ENCODE measurements at places on chromosomes 4 and X.
A peak's percentile ranks its signal among the peaks of the same experiment; 100 is the strongest.

DNA sequence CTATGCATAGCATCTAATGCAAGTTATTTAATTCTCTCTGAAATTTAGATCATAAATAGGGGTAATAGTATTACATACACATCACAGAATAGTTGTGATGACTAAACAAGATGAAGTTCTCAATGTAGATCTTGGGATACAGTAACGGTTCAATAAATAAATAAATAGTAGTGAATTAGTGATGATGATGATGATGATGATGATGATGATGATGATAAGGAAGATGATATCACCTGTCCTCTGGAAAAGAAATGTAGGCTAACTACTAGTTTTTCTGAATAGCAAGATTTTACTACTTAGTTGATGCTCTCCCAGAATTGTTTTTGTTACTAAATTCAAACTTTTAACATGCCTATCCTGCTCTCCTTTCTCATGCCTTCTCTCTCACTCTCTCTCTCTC lies 30.3 kb downstream of the SH3BGRL start:
- DNase-seq = no peak

DNA sequence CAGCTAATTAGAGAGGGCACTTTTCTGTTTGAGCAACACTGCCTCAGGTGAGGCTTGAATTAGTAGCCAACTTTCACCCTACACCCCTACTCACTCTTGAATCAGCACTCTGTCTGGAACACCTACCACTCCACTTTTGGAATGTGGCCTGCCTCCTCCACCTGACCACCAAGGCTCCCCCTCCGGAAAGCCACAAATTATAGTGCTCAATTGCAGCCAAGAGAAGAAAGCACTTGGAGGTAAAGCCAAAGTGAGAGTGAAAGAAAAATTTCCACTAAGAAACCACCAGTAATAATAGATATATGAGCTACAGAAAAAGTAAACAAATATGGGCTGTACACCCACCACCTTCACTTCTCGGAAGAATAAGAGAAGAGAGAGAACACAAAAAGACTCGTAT lies 41.1 kb downstream of the PPP3CA start:
- no peak for DNase-seq

DNA sequence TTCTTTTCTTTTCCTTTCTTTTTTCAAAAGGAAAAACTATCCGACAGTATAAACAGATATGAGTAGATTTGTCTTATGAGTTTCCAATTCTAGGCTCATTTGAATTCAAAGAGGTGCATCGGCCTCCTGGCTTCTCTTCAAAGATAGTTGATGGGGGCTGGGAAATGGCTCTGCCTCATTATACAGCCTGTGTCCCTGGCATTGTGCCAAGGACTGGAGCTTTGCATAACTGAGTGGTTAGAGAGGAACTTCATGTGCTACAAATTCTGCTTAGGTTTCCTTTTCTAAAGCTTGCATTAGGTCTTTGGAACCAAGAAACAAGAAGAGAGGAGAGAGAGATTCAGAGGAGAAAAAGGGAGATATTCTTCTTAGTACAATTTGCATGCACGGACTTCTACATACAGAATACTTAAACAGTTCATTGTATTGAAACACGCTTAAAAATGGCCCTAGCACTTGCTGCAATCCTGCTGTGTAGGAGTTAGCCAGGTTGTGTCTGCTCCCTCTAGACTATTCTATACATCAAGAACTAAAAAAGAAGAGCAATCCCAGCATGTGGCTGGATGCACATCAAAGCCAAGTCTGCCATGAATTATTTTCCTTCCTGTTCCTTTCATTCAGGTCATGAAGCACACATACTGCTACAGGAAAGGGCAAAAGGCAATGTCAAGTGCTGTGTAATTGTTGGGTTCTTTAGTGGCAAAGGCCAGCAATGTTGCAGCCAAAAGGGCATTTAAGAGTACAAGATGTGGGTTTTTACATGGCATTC lies 70.9 kb downstream of the INTS12 start:
- DNase-seq = peak; percentile 20

DNA sequence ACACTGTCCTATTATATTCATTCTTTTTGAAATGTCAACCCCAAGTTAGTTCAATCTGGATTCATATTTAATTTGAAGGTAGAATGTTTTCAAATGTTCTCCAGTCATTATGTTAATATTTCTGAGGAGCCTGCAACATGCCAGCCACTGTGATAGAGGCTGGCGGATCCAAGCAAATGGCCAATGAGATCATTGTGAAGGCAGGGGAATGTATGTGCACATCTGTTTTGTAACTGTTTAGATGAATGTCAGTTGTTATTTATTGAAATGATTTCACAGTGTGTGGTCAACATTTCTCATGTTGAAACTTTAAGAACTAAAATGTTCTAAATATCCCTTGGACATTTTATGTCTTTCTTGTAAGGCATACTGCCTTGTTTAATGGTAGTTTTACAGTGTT lies 1.6 kb downstream of the CXCL1 start:
- no peak for DNase-seq

DNA sequence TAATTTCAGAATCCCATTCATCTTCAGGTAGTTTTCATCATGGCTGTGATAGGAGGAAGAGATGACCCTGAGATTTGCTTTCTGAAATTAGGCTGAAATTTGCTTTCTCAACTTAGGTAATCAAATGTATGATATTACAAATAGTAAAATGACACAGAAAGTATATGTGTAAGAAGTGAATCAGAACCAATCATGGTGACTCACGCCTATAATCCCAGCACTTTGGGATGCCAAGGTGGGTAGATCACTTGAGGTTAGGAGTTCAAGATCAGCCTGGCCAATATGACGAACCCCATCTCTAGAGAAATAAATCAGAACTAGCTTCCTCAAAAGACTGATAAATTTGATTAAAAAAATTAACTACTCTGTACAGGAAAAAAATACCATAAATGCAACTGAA lies 555.4 kb downstream of the STPG2 start:
- DNase-seq = no peak

DNA sequence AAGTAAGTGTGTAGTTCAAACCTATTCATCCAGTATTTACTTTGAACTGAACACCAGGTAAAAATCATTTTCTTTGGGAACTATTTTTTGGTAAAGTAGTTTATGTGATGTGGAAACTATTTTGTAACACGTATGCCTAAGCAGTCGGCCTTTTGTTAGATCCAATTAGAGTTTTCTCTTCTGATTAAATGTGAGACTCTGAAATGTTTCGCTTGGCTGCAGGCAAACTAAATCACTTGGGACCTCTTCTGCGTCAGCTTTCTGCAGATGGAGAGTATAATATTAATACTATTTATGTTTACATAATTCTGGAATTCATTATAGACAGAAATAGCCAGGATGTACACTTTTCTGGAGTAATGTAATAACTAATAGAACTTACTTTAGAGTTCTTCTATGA lies 46.9 kb downstream of the BMPR1B start:
- DNase-seq = no peak

- no peak for DNase-seq
Measured at GRCh38 chrX:9352243-9352642, 112.6 kb upstream of the TBL1X start.

DNA sequence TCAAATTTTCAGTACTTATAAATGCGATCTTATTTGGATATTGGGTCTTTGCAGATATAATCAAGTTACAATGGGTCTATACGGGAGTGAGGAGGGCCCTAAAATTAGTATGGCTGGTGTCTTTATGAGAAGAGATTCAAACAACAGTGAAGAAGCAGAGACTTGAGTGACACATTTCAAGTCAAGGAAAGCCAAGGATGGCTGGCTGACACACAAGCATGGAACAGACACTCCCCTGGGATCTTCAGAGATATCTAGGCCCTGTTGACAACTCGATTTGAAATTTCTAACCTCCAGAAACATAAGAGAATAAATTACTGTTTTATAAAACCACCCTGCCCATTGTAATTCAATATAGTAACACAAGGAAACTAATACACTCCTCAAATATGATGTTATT lies 1886.0 kb upstream of the PCDH7 start:
- DNase-seq = no peak

DNA sequence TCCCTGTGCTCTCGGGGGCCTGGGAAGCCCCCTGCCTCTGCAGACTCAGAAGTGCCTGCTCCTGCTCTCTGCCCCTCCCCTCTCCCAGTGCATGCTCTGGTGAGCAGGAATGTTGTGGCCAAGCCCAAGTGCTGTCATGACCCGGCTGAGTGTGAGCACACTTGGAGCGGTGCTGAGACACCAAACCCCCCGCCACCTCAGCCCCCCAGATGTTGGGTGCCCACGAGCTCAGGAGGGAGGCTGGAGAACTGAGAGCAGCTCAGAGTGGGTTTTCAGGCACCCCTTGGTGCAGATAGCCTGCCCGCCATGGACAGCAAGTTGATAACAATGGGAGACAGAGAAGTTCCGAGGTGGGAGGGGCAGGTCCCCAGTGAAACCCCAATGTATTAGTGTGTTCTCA lies 477.4 kb downstream of the ACTRT1 start:
- no peak for DNase-seq

GRCh38 chr4:89254847-89255246 lies 52.8 kb downstream of the GPRIN3 start:
- peak; percentile 60 for DNase-seq

- DNase-seq = no peak
Measured at GRCh38 chr4:90979556-90979955, 852.4 kb downstream of the CCSER1 start.

DNA sequence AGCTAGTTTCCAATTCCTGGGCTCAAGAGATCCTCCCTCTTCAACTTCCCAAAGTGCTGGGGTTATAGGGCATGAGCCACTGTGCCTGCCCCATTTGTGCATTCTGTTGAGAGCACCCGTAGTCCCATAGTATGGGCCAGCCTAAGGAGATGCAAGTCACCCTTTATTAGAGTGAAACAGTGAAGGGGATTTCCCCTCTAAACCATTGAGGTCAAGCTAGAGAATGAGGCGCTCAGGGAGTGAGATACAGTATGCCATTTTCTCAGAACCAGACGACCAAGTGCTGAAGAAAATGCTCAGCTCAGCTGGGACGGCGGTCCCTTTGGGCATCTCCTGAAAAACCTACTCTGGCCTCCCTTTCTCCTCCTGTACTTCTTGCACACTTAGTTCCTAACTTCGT lies 18.7 kb downstream of the RNF4 start:
- DNase-seq = no peak

DNA sequence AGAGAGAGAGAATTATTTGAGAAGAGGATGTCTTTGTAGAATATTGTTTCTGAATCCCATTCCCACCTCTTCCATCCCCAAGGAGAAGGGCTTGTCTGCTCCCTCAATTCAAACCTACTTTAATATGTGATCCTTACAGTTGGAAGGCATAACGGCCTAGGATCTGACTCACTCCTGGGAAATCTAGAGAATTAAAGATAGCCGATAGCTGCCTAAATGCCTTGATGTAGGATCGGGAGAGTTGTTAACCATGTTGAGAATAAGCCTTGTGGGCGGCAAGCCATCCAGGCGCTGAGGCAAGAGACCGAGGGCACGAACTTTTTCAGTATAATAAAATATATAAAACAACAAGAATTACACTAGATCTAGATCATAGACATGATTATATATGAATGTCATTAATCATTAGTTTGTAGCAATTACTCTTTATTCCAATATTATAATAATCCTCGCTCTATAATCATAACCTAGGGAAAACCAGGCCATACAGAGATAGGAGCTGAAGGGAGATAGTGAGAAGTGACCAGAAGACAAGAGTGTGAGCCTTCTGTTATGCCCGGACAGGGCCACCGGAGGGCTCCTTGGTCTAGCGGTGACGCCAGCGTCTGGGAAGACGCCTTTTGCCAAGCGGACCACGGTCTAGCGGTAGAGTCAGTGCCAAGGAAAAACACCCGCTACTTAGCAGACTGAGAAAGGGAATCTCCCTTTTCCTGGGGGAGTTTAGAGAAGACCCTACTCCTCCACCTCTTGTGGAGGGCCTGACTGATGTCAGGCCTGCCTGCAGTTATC lies 13.5 kb downstream of the EMCN start:
- no peak for DNase-seq

DNA sequence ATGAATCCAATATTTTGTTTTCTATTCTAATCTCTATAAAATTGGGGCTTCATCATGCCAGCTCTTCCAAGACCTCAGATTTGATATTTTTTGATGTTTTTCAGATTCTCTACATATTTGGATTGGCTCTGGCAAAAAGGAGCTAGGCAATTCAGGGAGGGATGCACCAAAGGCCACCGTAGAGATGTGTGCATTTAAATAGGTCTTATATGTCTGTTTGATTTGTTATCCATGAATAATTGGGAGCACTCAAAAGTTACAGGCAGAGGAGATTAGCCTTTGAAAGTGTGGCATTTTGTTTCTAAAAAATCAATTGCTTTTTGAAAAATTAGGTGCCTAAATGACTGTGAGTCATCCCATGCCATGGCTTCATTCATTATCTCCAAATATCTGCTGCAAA lies 147.1 kb upstream of the RPS6KA6 start:
- DNase-seq = no peak

DNA sequence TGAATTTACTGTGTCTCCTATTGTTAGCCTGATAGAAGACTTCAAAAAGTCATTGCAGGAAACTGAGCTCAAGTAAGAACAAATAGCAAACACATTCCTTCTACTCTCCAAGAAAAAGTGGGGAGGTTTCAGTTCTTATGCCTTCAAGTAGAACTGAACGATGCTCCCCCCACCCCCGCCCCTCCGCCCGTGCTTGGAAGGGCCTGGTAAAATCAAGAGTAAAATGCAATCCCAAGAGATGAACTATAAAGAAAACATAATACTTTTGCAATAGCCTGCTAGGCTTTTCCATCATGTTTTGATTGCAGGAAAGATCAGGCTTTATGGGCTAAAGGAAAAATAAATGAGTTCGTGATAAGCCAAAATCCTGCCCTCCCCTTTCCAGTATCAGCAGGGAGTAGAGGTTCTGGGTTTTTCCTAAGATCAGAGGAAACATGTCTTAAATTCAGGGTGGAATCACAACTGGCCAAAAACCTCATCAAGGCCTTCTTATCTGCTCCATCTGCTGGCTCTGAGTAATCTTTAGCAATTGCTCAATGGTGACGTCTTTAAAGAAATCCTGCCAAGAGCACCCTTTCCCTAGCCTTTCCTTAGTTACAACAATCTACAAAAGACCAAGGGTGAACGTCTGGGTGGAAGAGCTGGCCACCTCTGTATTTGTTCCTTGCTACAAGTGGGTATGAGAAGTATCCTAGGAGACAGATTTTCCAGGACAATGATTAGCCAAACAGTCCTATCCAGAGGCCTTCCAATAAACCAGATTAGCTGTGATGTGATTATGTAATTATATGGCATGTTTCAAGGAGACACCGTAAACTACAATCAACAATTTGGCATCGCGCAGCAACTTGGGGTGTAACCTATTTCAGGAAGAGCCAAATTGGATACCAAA lies 66.3 kb upstream of the FAM9C start:
- DNase-seq = no peak

GRCh38 chrX:149830192-149830873 lies 48.6 kb downstream of the MAGEA9 start:
- DNase-seq = peak; percentile 29

DNA sequence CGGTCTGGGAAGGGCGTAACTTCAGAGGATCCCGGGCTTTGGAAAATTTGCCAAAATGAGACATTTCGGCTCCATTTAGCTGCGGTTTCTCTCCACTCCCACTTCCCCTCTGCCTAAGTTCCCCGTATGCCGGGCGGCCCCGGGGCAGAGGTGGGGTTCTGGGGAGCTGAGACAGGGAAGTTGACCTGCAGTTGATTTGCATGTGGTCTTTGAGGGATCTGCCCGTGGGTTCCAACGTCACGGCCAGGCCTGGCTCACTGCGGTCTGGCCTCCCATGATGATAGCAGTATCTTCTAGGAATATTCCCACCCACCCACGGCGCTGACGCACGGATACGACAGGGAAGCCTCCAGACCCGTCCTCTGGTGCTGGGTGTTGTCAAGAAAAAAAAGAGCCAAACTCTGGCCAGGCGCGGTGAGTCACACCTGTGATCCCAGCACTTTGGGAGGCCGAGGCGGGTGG lies 27.3 kb upstream of the CRLF2 start:
- DNase-seq = peak; percentile 14

GRCh38 chr4:25953740-25954139 lies 39.7 kb downstream of the SMIM20 start:
- DNase-seq = no peak
